ENCODE measurements at places on chromosomes 12 and 14.

GRCh38 chr12:112134731-112135130, 9.4 kb downstream of the TRAFD1 start:
- DNase-seq = no peak

DNA sequence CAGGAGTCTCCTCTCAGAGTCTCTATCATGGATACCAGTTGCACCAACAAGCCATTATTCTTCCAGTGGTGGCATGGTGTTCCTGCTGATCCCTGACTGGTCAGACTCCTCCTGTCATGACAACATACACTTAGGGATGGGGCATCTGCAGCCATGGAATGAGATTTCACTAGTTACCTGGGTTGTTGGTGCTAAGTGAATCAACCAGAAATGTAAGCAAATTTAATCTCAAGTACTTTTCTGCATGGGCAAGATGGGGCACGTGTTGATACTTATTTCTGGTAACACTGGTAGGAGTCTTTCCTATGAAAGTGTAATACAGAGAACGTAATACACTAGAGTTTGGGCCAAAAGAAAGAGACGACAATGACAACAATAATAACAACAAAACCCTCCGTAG, 211.5 kb upstream of the FOXN3 start:
- DNase-seq = no peak

DNA sequence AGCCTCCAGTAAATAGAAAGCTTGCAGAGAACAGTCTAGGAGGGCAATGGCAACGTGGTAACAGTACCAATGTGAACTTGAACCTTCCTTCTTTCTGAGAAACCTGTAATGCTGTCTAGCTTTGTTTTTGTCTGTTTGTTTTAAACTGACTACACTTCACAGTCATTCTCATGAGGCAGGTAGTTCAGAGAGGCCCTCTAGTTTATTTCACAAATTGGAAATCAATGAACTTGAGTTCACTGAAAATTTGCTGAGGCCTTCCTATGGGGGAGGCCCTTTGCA, 2.9 kb upstream of the ATP2A2 start:
- no peak for DNase-seq

GRCh38 chr12:122064780-122065588, 13.6 kb upstream of the MLXIP start:
- DNase-seq = no peak

- DNase-seq = no peak
These were observed 134.6 kb upstream of the EVL start for GRCh38 chr14:99930420-99931274.

- DNase-seq = no peak
These were observed 8.8 kb upstream of the CCDC85C start for GRCh38 chr14:99612738-99613330.

GRCh38 chr14:100544506-100545141, 42.6 kb downstream of the BEGAIN start:
- no peak for DNase-seq

DNA sequence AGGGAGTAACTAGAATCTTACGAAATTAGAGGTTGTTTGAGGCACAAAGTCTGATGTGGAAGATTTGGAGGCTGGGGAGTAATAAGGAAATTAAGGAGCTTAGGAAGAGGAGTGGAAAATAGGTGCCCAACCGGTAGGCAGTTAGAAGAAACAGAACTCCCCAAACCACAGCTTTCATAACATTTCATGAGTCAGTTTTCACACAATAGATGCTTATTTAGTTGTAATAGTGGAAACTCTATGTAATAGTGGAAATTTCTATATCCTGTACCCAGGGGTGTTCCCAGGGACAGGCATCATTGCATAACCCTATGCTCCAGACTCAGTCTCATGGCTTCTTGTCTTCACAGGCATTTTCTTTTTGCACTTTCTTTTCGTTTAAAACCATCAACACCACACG, 8.3 kb downstream of the C3AR1 start:
- no peak for DNase-seq

GRCh38 chr14:104773505-104774452, 20.8 kb downstream of the SIVA1 start:
- DNase-seq = no peak

GRCh38 chr12:78898416-78898815, 33.8 kb downstream of the SYT1 start:
- no peak for DNase-seq

GRCh38 chr14:105091517-105092170, 26.4 kb upstream of the GPR132 start:
- no peak for DNase-seq

- no peak for DNase-seq
These were observed 30.5 kb downstream of the SLC24A4 start for GRCh38 chr14:92353447-92353846.

DNA sequence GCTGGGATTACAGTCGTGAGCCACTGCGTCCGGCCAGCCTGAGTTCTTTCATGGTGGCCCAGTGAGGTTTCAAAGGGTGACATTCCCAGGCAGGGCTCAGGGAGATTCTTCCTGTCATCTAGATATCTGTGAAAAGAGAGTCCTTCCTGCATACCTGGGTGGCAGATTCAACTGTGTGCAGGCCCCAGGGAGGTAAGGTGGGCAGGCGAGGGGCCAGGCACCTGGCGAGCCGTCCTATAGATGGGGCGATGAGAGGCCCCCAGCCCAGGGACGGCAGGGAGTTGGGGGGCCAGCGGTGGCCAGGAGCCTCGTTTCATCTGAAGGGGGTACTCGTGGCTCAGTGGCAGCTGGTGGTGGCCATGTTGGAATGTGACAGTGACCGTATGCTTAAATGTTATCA, 7.1 kb upstream of the EP400 start:
- DNase-seq = no peak

DNA sequence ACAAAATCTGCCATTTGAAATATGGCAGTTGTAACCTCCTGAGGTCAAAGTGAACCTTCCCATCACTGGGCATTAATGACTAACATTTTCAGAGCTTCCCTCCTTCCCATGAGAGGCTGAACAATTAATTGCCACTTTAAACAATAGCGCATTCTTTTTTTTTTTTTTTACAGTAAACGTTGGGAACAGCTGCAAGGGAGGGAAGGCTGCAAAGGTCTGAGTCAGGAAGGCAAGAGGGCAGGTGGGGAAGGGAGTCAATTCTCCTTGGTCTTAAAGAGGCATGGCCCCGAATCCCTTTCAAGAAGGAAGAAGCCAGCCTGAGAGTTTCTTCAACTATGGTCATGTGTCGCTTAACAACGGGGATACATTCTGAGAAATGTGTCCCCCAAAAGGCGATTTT, 41.0 kb upstream of the PLEKHG3 start:
- no peak for DNase-seq

- DNase-seq = peak; percentile 59
These were observed 10.2 kb upstream of the GOLGA5 start for GRCh38 chr14:92783813-92784431.

DNA sequence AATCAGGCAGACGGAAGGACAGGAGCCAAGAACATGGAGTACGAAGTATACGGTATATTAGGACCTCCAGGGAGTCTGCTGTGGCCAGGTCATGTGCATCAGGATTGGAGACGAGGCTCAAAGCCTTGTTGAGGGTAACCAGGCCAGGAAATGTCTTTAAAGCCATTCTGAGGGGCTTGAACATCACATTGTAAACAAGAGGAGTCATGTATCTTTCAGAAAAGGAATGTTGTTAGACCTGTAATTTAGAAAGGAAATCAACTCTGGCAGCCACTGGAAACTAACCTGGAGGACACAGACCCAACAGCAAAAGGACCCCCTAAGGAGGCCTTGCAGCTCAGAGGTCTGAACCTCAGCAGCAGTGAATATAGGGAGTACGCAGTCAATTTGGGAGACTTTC, 7.5 kb downstream of the MAP3K9 start:
- DNase-seq = no peak

- DNase-seq = peak; percentile 17
These were observed 660 bp upstream of the HCFC2 start for GRCh38 chr12:104063712-104064030.

DNA sequence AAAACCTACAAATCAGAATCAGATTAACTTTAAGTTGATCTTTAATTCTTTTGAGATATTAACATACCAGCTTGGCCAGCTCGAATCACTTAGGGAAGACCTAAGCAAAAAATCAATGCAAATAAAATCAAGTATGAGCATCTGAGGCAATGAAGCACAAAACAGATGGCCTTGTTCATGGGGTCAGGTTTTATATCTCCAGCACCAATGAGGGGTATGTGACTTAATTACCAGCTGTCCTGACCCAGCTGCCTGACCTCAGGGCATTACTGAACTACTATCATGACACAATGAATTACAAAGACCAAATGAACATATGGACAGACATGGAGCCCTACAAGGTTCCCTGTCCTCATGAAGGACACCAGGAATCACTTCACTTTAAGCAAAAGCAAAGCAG, 70.5 kb downstream of the FGD6 start:
- DNase-seq = no peak

DNA sequence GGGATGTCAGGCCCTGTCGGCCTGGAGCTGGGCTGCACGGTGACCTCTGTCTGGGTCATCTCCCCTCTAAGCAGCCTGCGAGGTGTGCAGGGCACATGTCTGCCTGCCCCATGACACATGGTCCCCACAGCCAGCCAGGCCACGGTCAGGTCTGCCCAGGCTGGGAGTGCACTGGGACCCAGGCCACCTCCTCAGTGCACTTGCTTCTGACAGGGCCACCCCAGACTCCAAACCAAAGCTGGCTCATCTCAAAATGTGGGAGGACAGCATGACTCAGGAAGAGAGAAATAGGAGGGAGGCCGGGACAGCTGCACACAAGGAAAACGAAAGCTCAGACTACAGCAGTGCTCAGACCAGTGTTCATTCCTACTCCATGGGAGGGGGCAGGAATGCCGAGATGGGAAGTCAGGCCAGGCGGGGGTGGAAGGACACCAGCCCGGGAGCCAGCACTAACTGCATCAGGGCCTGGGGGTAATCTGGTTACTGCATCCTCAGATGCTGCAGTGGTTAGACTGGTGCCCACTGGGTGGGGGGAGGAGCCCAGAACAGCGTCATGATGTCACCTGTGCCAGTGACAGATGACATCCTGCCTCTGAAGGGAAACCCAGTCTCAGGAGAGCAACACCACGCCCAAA, 4.0 kb downstream of the P2RX2 start:
- DNase-seq = no peak

- DNase-seq = no peak
These were observed 18.1 kb downstream of the SUSD6 start for GRCh38 chr14:69629225-69630127.

DNA sequence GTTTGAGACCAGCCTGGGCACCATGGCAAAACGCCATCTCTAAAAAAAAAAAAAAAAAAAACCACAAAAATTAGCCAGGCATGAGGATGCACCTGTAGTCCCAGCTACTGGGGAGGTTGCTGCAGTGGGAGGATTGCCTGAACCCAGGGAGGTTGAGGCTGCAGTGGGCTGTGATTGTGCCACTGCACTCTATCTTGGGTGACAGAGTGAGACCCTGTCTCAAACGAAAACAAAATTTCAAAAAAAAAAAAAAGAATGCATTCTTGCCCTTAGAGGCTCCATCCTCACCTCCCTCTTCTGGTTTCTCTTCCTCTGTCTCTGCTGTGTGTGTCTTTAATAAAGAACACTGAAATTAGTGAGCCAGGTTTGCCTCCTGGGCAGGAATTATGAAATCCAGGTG, 107.8 kb downstream of the VCPKMT start:
- DNase-seq = no peak

DNA sequence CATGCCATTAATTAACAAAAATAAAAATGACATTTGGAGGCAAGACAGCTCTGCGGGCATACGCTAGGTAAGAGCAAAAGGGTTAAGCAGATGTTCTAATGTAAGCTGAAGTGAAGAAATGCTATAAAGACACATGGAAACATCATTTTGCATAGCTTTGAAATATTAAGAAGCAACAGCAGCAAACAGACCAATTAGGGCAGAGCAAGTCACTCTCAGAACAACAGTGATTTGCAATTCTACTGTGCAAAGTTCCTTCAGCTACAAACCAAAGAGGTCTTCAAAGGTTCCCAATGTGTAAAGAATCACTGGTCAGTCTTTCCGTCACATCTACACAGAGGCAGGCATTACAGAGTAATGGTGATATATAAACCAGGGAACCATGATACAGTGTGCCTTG, 68.2 kb downstream of the PAPLN start:
- DNase-seq = no peak

- DNase-seq = no peak
These were observed 41.7 kb downstream of the BLTP3B start for GRCh38 chr12:100101000-100101399.

- DNase-seq = no peak
These were observed 158.9 kb downstream of the PIWIL1 start for GRCh38 chr12:130496516-130497120.

DNA sequence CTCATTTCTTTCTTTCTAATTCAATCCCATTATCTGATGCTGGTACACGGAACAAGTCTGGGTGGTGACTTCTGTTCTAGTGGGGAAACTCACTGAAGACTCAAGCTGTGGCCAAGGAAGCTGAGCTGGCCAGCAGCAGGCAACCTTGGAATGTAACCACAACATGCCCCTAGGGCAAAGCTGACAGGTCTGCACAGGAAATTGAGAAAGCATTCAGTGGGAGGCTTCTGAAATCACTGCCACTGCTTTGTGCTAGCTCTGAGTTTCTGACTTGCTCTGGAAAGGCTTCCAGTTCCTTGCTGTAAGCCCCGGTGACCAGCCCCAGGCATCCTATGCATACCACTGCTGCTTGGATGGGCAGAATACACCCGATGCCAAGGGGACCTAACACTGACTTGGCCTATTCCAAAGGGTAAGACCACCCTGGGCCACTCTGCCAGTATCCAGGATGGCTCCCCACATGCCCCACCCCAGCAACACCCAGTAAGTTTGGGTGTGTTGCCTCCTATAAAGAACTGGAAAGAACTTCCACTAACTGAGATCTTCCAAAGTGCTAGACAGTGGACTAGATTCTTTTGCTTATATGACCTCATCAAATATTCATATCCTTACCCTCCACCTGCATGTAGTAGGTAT, 84.5 kb upstream of the CDKN3 start:
- no peak for DNase-seq

DNA sequence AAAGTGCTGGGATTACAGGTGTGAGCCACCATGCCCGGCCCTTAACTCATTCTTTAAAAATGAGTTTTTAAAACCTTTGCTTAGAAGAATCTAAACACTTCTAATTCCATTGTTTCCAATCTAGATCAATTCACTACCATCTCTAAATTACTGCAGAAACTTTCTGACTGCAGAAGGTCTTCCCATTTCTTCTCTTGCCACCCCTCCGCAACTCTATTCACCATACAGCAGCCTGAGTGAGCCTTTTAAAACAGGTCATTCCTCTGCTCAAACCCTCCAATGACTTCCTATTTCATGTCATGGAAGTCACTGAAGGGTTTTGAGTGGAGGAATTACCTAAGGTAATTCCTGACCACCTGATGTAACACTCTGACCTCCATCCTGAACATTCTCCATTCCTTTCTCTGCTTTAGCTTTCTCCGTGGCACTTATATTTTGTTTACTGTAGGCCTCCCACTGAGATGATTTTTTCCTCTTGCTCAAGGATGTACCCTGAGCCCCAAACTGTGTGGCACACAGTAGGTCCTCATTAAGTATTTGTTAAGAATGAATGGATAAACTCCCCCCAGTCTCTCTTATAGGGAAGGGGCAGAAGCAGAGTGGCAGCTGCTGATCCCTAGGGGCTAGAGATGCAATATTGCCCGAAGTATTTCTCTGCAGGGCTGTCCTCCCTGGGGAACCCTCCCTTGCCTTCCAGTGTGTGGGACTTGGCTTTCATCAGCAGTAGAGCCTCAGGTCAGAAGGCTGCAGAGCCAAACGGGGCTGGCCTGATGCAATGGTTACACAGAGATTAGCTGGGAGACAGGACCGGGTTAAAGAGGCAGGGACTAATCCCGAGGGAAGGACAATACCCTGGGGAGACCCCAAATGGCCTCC, 1.2 kb downstream of the DDIT3 start:
- DNase-seq = no peak

- no peak for DNase-seq
These were observed 255.9 kb downstream of the DPF3 start for GRCh38 chr14:72638021-72638420.

GRCh38 chr14:61588419-61588901, 106.9 kb upstream of the HIF1A start:
- no peak for DNase-seq
